GM04504 (cell line): ENCODE measurements at places on chromosomes 4 and X.

DNA sequence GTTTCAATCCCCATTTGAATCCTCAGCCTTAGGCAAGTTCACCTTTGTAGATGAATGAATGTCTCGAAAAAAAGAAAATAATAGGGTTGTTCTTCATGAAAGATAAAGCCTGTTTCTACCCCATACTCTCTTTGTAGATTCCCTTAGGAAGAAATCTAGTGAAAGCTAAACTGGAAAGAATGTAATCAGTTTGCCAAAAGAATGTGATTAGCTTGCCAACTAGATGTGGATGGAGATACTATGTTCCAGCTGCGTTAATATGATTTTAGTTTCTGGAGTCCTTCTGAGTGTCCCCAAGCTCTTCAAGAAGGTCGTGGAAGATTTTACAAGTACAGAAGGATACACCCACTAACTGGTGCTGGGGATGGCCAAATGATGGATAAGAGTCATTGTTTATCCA is 162.3 kb upstream of the EDNRA start:
- DNase-seq: no peak

DNA sequence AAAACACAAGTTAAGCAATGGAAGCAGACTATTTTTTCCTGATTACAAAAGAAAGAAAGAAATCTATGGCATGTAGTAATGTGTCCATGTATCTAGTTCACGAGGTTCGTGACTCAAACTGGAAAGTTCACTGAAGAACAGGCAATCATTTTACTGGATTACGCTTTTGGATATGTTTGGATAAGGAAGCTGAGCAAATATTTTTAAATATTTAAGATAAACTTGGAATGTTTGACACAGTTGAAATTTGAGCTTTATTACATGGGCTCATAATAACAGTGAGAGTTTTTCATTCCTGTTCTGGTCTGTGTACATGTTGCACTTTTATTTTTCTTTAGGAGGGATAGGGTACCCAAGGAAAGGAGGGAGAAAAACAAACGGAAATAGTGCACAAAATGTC is 244.2 kb upstream of the GK2 start:
- no peak for DNase-seq

DNA sequence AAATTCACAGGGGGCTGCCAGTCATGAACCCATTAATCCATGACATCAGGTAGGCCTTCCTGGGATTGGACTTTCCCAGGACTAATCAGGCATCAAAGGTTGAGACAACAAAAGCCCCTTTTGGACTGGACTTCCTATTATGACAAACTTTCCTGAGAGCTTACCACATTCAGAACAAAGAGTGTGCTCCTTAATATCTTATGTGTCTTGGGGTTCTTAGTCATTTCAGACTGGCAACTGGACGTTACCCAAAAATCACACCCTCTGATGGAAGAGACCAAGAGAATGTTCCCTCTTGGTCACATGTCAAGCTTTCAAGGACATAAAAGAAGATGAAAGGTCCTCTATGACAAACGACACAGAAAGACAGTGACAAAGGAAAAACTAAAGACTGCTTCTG is 31.6 kb upstream of the PPP1R2C start:
- DNase-seq: no peak

GRCh38 chr4:158799013-158799770 is 30.4 kb downstream of the FNIP2 start:
- no peak for DNase-seq

GRCh38 chrX:45172890-45173289 is 27.8 kb downstream of the DIPK2B start:
- DNase-seq: peak; percentile 21

GRCh38 chrX:79369871-79370270 is 2.7 kb upstream of the ITM2A start:
- DNase-seq: no peak

GRCh38 chr4:56704089-56704871 is 23.2 kb upstream of the HOPX start:
- no peak for DNase-seq

GRCh38 chr4:168694667-168695066 is 197.8 kb downstream of the PALLD start:
- DNase-seq: no peak

- DNase-seq: no peak
Measured at GRCh38 chr4:52635130-52635529, 24.0 kb downstream of the USP46 start.

DNA sequence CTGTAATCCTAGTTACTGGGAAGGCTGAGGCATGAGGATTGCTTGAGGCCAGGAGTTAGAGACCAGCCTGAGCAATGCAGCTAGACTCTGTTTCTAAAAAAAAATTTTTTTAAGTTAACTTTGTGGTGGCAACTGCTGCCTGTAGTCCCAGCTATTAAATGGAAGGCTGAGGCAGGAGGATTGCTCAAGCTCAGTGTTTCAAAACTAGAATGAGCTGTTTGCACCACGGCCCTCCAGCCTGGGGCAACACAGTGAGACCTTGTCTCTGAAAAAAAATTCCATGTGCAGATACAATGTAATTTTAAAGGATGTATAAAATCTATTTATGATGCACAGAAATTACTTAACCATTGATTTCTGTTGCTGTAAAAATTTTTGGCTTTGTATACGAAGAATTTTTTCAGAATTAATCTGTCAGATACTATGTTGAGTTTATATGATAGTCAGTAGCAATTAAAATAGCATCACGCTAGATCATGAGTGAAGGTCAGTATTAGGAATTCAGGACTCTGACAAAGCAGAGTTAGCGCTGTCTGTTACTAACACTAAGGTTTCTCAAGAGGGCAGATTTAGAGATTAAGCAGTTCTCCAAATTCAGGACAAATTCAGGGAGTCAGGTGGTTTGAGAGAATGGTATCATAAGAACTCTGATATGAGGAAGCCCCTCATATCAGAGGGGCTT is 8.3 kb upstream of the AGA start:
- peak; percentile 56 for DNase-seq

- no peak for DNase-seq
Measured at GRCh38 chr4:137711502-137711901, 179.2 kb upstream of the PCDH18 start.

DNA sequence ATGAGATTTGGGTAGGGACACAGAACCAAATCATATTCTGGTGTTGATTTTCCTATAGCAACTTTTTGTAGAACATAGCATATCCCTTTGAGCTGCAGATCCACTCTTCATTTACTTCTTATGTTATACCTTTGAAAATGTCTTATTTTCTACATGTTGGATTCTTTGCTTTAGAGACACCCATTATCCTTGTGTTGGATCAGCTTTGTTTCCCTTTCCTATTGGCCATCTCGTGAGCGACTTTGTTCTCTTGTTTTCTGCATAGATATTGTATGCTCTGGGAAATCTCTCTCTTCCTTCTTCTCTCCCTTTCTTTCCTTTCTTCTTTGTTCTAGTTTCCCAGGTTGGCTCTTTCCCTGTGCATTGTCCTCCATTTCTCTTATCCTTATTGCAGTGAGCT is 59.6 kb downstream of the DRD5 start:
- DNase-seq: no peak

GRCh38 chr4:14168919-14169318 is 541.4 kb upstream of the BOD1L1 start:
- peak; percentile 44 for DNase-seq

DNA sequence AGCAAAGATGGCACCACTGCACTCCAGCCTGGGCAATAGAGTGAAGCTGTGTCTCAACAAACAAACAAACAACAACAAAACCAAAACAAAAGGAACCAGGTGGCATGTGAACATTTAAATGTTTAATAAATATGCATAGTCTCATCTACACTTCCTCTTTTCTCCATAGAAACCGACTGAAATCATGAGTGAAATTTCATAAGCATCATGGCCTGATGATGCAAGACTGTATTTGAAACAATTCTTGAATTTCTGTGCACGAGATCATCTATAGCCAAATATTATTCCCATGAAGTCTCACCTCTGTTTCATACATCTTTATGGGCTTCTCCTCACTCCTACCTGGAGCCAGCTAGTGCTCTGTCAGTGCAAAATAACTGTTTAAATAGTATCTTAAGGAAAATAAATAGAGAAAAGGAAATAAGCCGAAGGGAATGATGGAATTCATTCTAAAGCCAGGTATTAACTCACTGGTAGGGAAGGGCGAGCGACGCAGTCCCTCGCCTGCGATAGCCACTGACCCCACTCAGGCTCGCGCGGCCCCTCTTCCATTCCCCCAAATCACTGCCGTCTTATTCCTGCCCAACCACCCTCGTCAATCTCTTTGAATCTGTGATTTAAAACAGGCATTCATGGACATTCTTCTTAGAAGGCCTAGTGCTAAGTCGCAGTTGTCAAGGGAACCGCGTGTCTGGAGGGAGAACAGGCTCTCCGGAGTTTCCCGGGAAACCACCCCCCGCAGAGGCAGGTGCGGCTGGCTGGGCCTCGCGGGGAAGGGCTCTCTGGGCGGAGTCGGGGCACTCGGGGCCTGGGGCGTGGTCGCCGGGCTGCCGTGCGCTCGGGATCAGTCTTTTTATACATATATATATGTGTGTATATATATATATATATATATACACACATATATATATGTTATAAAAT is 52.4 kb upstream of the TRIM2 start:
- no peak for DNase-seq

DNA sequence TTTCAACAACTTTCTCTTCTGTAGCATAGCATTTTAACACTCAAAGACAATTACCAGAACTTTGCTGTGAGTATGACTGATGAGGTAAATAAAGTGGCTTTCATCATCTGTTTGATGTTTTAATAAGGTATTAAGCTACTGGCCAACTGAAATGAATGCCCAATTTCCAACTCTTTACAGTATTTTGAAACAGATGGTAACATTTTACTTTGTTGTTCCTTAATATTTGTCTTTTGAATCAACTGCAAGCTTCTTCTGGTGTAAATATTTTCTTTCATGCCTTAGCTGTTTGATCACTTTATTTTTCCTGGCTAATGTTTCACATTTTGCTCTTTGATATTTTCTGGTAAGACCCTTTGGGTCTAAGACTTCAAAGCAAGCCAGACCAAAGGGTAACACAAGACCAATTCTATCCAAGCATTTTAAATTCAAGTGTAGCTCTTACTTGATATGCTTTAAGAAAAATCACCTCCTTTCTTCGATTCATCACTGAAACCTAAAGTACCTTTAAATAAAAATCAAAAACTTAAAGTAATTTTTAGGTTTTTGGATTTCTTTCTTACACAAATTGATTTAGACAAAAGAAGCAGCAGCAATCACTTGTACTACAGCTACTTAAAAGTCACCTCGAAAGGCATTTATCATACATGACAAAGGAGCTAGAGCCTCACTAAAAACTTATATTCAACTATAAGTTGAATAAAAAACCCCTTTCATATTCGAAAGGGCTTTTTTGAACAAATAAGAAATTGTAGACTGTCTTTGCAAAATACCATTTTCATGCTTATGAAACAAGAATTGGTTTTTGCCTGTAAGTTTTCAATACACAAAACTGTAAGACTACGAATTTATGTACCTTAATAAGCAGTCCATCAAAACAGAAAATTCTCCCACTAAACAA is 57.6 kb downstream of the TBCK start:
- DNase-seq: no peak

- no peak for DNase-seq
Measured at GRCh38 chrX:43504394-43504793, 151.7 kb upstream of the MAOA start.

GRCh38 chrX:115259238-115259875 is 25.5 kb upstream of the LRCH2 start:
- DNase-seq: peak; percentile 39

DNA sequence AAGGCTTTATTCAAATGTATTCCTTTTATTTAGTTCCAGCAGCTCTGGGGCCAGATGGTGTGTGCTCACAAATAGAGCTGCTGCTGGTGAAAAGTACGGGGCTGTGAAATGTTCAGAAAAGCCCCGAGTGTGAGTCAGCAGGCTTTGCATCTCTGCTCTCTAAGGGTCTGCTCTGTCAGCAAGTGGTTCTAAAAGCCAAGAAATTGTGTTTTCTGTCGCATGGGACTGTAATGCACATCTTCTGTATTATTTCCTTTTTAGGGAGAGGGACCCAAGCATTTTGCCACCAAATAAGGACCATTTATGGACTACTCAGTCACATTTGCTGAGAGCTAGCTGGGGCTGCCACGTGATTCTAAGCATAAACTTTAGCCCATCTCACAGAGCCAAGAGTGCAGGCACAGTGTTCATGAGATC is 82.9 kb upstream of the NHS start:
- DNase-seq: no peak

- DNase-seq: no peak
Measured at GRCh38 chrX:107465932-107466620, 16.6 kb downstream of the FRMPD3 start.

GRCh38 chr4:154230091-154230490 is 261.5 kb downstream of the DCHS2 start:
- no peak for DNase-seq

- no peak for DNase-seq
Measured at GRCh38 chr4:27407616-27408015, 547.0 kb downstream of the STIM2 start.

- DNase-seq: no peak
Measured at GRCh38 chr4:7384929-7385890, 49.5 kb downstream of the PSAPL1 start.

- no peak for DNase-seq
Measured at GRCh38 chrX:136711147-136711546, 63.2 kb downstream of the CD40LG start.
